ENCODE measurements at places on chromosomes 12 and 14. TPM values are rescaled to one million over a fixed set of nuclear protein-coding genes. Genes with fewer than 3 reads are reported as not detected.

Gene SLC17A8
- not detected for polyA plus RNA-seq

Gene TAS2R42
- polyA plus RNA-seq = not detected

Gene TECPR2
- 5.9 TPM for polyA plus RNA-seq

Gene HCAR2
- 2.1 TPM for polyA plus RNA-seq

Gene FAM222A
- polyA plus RNA-seq = 0.34 TPM

Gene OTUB2
- polyA plus RNA-seq = 0.11 TPM

Gene OAS1
- polyA plus RNA-seq = 25.9 TPM

Gene P3H3
- 7.4 TPM for polyA plus RNA-seq

Gene CLEC2A
- not detected for polyA plus RNA-seq

Gene HSP90B1
- polyA plus RNA-seq = 309 TPM

Gene FAM234B
- polyA plus RNA-seq = 1.8 TPM

Gene ZC3H10
- 1.6 TPM for polyA plus RNA-seq

Gene AMIGO2
- 14.0 TPM for polyA plus RNA-seq

Gene TMEM121
- polyA plus RNA-seq = 2.6 TPM

Gene KERA
- polyA plus RNA-seq = not detected

Gene VPS29
- polyA plus RNA-seq = 64.0 TPM

Gene BATF
- polyA plus RNA-seq = 8.5 TPM

Gene RHEBL1
- 0.55 TPM for polyA plus RNA-seq

Gene CACNA2D4
- 2.1 TPM for polyA plus RNA-seq

Gene VPS37B
- 23.6 TPM for polyA plus RNA-seq

Gene GOLGA3
- polyA plus RNA-seq = 13.2 TPM

Gene ABCD2
- polyA plus RNA-seq = 2.0 TPM

Gene CLEC1A
- polyA plus RNA-seq = 5.5 TPM

Gene ARMH4
- polyA plus RNA-seq = 0.61 TPM

Gene TTC5
- 5.0 TPM for polyA plus RNA-seq

Gene DAO
- not detected for polyA plus RNA-seq

Gene WDR20
- polyA plus RNA-seq = 6.8 TPM

Gene ACTN1
- 36.7 TPM for polyA plus RNA-seq

Gene TSHR
- polyA plus RNA-seq = 0.11 TPM

Gene IFNG-AS1
- not detected for polyA plus RNA-seq

Gene KCNJ8
- polyA plus RNA-seq = 17.2 TPM

Gene CRACR2A
- polyA plus RNA-seq = 4.4 TPM

Gene RNASE1
- polyA plus RNA-seq = 143 TPM

Gene LAG3
- polyA plus RNA-seq = 1.0 TPM

Gene TPPP2
- polyA plus RNA-seq = not detected

Gene GALNT8
- 0.48 TPM for polyA plus RNA-seq

Gene SERPINA3
- polyA plus RNA-seq = 78.2 TPM

All from adipose tissue (tissue), 3 donors.